NCI-H226 (cell line): ENCODE measurements at places on chromosomes 3 and 15.

DNA sequence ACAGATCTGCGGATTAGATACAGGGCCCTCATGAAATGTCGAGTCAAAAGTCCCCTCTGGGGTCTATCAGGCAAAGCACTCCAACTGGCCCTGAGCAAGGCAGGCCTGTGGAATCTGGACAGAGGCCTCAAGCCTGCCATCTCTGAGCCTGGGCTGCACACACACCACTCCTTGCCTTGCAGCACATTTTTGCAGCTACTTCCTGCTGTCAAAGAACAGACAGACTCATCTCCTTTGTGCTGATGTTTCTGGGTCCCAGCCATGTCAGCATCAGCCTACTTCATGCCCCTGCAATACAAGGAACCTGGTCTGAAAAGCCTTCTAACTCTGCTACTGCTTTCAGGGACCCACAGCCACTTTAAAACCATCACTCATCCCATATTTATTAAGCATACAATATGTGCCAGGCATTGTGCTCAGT is 60.6 kb upstream of the IL12A start:
- DNase-seq: peak; percentile 49

DNA sequence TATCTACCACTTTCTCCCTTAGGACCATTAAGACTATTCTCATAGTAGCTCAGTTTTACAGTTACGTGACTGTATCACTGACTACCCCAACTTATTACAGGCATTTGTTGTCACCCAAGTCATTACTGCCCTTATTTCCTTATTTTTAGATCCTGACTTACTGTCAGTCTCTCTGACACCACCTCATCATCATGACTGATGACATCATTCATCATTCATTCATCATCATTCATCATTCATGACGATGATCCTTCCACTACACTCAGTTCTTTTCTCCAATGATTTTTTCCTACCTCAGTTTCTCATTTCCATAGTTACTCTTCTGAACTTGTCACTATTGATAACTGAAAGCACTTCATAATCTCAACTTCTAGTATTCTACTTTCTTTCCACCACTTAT is 83.8 kb downstream of the ADAM10 start:
- DNase-seq: no peak

DNA sequence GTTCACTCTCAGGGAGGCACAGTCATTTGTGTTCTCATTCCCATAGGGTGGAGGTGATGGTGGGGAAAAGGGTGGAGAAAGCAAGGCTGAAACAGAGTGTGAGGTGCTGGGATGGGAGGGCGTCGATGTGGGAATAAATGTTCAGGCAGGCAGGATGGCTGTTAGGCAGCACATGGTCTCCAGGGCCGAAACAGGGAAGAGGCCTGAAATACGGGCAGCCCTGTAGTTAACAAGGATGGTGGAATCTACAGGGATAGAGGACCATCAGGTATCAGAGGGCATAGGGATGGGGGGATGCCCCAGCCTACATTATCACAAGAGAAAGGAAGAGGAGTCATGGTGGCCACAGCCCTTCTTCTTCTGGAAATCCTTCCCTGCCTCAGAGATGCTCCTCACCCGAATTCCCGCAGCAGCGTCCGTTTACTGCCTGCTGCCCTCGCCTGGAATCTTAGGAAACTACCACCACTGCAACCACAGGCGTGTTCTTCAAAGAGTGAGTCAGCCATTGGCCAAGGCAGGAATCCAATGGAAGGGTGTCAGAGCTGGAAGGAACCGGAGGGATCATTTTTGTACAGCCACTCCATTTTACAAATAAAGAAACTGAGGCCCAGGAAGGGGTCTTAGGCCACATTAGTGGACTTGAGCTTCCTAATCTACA is 49.7 kb upstream of the POMGNT2 start:
- peak; percentile 67 for DNase-seq

DNA sequence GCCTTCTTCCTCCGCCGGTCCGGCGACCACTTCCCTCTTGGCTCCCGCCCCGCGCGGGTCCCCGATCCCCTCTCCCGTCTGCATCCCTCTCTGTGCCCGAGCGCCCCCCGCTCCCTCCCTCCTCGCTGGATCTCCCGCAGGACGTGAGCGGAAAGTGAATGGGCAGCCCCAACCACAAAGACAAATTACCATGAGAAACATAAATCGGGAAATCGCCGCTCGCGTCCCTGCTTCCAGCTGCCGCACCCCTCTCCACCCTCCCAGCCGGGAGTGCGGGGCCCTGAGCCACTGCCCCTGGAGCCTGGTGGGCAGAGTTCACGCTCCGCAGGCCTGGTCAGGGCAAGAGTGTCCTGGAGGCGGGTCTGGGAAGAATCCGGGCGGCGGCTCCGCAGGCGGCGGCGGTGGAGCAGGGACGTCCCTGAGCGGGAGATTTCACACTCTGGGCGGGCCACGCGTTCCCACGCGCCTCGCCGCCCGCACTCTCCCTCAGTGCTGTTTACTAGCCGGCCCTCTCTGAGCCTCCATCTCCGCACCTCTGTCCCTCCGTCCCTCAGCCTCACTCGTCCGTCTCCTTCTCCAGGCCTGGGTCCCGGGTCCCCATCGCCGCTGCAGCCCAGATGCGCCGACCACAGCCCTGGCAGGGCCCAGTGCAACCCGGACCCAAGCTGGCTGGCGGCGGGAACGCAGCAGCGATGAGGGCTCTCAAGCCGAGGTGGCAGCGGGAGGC is 835 bp downstream of the SEMA5B start:
- no peak for DNase-seq

DNA sequence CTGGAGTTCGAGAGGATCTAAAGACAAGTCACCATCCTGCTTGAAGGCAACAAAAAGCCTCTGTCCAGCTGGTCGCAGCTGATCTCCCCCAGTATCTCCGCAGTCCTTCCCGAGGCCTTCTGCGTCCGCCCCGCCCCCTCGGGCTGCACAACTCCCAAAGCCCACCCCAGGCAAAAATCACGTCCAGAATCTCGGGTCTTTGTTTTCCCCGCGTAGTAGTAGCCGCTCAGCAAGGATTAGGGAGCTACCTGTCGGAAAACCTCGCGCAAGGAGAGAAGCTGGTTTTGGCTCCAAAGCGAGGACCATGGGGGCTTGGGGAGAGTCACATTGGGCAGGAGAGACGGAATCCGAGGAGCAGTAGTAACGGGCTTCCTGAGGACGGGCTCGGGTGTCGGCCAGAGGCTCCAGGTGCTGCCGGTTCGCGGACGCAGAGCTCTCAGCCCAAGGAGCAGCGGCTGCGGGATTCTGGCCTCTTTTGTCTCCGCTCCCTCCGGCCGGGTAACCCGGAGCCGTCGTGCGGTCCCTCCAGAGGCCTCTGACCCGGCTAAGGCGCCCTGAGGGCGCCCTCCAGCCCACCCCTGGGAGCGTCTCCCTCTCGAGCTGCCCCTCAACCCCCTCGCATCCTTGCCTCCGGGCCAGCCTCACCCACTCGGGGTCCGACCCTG is 401 bp downstream of the ZSCAN29 start:
- no peak for DNase-seq

DNA sequence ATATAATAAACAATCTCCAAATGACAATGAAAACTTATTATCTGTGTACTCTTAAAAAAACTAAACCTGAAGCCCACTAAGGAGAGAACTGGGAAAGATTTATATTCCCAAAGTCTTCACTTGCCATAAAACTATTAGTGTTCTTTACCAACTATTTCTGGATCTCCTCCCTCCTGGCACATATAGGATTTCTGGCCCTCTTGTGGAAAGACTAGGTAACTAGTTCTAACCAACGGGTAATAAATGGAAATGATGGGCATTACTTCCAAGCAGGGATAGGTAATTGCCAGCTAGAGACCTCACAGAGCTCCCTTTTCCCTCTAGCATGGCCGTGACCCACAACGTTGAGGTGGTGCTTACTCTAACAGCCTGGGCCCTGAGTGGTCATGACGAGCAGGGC is 110.1 kb downstream of the DNAH12 start:
- DNase-seq: peak; percentile 26

GRCh38 chr3:36298188-36298587 is 82.1 kb upstream of the STAC start:
- no peak for DNase-seq

GRCh38 chr3:27610800-27611525 is 111.2 kb downstream of the EOMES start:
- no peak for DNase-seq

- no peak for DNase-seq
These were observed 25.9 kb downstream of the CBLB start for GRCh38 chr3:105842943-105843342.

GRCh38 chr3:166405465-166405864 is 568.2 kb upstream of the BCHE start:
- DNase-seq: no peak

DNA sequence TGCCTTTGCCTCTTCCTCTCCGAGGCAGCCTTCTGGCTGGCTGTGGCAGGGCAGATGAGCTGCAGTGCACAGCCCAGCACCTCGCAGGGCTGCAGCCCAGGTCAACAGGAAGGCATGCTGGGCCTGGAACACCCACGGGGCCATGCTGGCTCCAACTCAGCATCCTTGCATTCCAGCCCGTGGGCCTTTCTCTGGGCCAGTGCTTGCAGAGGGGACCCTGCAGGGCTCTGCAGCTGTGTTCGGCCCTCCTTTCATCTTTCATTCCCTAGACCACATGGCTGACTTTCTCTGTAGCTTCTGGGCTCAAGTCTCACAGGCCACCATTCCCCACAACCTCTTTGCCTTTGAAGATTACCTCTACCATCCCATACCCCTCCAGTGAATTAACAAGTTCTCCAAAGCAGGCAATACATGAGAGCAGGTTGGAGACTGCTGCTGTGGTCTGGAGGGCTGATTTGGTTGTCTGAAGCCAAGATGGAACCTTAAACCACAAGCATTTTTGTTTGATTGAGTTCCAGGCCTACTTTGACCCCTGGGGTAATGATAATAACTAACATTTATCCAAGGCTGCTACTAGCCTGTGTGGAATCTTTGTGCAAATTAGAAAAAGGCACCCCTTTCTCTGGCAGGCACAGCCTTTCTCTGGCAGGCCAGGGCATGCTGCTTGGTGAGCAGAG is 5.9 kb downstream of the FAM131A start:
- DNase-seq: no peak

DNA sequence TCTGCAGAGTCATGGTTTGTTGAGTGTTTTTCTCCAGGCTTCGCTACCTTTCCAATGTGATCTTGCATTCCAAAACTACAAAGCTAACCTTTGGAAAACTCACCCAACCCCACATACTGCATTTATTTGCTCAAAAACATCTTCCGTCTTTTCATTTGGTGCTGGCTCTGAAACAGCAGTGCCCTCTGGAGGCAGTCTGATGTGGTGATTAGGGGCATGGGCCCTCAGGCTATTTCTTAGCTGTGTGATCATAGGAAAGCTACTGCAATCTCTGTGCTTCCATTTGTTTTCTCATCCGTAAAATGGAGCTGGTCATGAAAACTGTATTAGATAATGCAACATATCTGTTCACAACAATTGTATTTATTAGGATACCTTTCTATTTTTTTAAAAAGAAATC is 47.0 kb downstream of the MTHFS start:
- no peak for DNase-seq
